ENCODE measurements at places on chromosomes 5 and 9. TPM values are rescaled to one million over a fixed set of nuclear protein-coding genes. Genes with fewer than 3 reads are reported as not detected.

DNA sequence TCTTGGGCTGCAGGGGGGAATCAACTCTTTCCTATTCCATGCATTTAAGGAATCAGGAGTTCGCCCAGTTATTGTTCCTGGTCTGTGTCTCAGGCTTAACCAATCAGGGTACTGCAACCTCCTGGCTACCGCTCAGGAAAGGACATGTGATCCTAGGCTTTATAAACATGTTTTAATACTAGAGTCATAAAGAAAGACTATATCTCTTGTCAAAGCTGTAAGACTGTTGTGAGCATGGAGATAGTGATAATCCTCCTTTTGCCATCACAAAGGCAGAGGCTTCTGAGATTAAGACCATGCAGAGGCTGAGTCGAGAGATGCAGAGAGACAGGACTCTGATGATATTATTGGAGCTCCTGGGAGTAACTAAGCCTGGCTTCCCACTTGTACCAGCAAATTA, 137.0 kb downstream of the YIPF5 start:
- DNase-seq, result no peak

DNA sequence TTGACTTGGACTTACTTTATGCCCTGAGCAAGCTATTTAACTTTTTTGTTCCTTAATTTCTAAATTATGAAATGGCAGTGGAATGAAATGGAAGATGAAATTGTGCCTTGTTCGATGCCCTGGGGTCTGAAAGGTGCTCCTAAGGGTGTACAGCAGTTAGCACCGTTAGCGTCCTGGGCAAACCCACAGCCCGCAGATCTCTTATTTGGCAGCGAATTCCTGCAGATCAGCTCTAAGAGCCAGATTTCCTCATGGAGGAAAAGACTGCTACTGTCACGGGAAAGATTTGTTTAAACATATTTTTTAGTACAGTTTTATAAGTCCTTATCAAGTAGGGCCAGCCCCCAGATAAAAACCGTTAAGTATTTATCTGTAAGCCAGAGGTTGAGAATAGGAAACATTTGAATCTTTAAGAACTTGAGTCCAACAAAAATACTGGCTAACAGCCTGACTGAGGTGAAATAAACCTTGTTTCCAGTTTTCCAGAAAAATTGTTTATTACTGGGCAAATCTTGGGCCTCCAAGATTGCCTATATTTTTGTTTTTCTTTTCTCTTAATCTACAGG, 216.5 kb upstream of the DMRT1 start:
- no peak for DNase-seq

DNA sequence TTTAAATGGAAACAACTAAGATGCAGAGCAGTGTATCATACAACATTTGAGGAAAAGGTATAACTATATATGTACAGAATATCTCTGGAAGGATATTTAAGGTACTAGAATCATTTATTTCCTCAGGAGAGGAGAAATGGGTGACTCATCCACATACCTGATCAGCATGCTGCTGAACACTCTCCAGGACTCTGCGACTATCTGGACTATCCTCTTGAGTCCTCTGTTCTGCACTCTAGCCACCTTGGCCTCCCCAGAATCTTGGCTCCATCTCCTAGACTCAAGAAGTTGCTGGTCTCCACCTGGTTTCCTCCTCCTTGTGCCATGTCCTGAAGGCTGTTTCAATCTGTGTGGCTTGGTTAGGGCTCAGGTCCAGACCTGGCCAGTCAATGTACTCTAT, 8.8 kb upstream of the PRDM6 start:
- DNase-seq, result no peak

DNA sequence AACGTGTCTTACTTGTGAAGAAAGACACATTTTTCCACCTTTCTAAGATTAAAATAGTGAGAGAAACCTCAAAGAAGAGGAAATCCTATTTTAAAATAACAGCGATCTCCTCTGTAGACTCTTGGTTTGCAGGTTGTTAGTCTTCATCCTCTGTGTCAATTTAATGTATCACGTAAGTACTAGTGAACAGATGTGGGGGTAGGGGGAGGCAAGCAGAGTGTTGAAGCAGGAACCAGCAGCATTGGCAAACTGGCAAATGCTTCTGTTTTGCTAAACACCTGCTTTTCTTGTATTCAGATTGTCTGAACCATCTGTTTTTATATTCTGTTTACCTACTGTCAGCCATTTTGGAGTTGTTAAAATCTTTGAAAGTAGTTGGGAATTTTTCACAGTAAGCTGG, 159.3 kb upstream of the TLX3 start:
- no peak for DNase-seq

DNA sequence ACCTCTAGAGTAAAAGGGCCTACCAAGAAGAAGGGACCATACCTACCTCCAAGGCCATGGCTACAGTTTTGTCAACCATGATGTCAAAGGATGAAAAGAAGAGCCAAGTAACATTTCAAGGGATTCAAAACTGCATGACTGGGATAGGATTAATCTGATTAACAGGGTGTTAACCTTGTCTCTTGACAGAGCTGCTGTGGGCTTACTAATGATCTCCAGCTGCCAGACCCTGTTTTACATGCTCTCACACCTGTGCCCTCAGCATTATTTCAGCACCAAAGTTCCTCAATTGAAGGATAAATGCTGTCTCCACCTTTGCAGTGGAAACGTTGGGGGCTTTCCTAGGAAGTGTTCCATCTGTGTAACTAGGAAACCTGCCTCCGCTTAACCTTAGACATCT, 78.3 kb downstream of the DMAC1 start:
- DNase-seq, result no peak

GRCh38 chr9:123556464-123557435, 200.8 kb downstream of the CRB2 start:
- peak; percentile 9 for DNase-seq

DNA sequence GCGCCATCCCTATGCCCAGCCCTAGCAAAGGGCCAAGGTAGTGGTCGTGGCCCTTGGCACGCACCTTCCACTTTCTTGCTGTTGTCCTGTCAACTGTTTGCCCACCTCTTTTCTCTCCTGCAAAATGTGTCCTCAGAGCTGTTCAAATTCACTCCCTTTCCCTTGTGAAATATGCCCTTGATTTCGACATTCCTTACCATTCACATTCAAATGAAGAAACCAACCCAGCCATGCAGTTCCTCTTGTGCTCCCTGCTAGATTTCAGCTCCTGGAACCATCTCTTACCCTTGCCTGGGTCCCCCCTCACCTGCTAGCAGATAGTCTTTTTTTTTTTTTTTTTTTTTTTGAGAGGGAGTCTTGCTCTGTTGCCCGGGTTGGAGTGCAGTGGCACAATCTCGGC, 19.6 kb upstream of the HRH2 start:
- no peak for DNase-seq

GRCh38 chr5:122972877-122973276, 63.6 kb downstream of the PPIC start:
- peak; percentile 73 for DNase-seq

FGF18 gene
- total RNA-seq, result not detected

TOR2A gene
- total RNA-seq, result 2.9 TPM

ZDHHC11 gene
- 0.65 TPM for total RNA-seq

SLC44A1 gene
- total RNA-seq, result 52.6 TPM
